Smooth muscle cell of trachea (primary cell): ENCODE measurements at places on chromosomes 3 and 15. TPM values are rescaled to one million over a fixed set of nuclear protein-coding genes. Genes with fewer than 3 reads are reported as not detected.

FBXL2 gene
- 20.2 and 25.2 TPM in 2 replicates for total RNA-seq

ADAMTS17 gene
- 0.15 and 0.17 TPM in 2 replicates for total RNA-seq

ACKR2 gene
- total RNA-seq, result 0.15 and 0.17 TPM in 2 replicates

KCNH8 gene
- total RNA-seq, result not detected in 2 replicates

RNF111 gene
- 19.4 and 20.7 TPM in 2 replicates for total RNA-seq

OR5K2 gene
- not detected in 2 replicates for total RNA-seq

IMPG2 gene
- total RNA-seq, result 0.29 and 0.33 TPM in 2 replicates

SHF gene
- 2.5 and 4.3 TPM in 2 replicates for total RNA-seq

PSTPIP1 gene
- total RNA-seq, result 0.17 and 0.73 TPM in 2 replicates

SLCO2A1 gene
- not detected in 2 replicates for total RNA-seq

SLC24A5 gene
- not detected in 2 replicates for total RNA-seq

SERINC4 gene
- total RNA-seq, result 0.15 TPM in 1 of 2 replicates, not detected in the other

CHRNB4 gene
- total RNA-seq, result not detected in 2 replicates

TLR9 gene
- total RNA-seq, result under 0.01 and 0.17 TPM in 2 replicates

XXYLT1 gene
- total RNA-seq, result 17.0 and 18.9 TPM in 2 replicates

RTP1 gene
- not detected in 2 replicates for total RNA-seq

LNP1 gene
- 5.0 and 6.8 TPM in 2 replicates for total RNA-seq

GPR15 gene
- total RNA-seq, result not detected in 2 replicates

TMEM45A gene
- total RNA-seq, result 29.2 and 50.8 TPM in 2 replicates

ITIH3 gene
- total RNA-seq, result not detected in 2 replicates

MANF gene
- 57.1 and 70.0 TPM in 2 replicates for total RNA-seq

EEF1AKMT4 gene
- 0.87 and 2.0 TPM in 2 replicates for total RNA-seq

PLA2G4D gene
- not detected in 2 replicates for total RNA-seq

FAM3D gene
- total RNA-seq, result not detected in 2 replicates

TOMM70 gene
- 58.9 and 69.7 TPM in 2 replicates for total RNA-seq

WNT7A gene
- total RNA-seq, result not detected in 2 replicates

IL5RA gene
- not detected in 2 replicates for total RNA-seq

GNAT1 gene
- total RNA-seq, result not detected in 2 replicates
